ENCODE measurements at places on chromosomes 12 and 14.

DNA sequence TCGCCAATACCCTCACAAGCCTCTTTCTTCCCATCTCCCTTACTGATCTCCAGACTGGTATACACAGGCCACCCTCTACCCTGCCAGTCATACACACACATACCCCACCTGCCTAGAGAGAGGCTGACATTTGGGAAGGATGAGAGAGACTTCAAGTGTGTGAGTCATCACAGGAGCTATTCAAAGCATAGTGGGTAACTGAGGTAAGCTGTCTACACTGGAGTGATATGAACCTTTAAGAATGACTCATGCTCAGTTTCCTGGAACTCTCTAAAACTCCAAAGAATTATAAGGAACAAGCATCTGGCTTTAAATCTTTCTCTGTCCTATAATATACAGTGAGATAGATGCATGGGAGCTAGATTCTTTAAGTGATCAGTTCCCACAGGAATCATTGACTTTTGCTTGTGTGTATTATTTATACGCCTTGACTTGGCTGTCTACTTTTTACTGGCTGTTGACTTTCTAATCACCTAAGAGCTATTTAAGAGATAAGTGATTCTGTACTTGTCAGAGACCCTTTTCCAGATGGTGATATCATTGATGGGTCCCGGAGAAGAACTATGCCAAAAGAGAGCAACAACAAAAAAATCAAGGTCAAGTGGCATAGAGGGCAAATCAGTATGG, 5.8 kb downstream of the IGF1 start:
- DNase-seq = no peak

- no peak for DNase-seq
These were observed 1006.7 kb downstream of the DIO2 start for GRCh38 chr14:79204591-79204990.

DNA sequence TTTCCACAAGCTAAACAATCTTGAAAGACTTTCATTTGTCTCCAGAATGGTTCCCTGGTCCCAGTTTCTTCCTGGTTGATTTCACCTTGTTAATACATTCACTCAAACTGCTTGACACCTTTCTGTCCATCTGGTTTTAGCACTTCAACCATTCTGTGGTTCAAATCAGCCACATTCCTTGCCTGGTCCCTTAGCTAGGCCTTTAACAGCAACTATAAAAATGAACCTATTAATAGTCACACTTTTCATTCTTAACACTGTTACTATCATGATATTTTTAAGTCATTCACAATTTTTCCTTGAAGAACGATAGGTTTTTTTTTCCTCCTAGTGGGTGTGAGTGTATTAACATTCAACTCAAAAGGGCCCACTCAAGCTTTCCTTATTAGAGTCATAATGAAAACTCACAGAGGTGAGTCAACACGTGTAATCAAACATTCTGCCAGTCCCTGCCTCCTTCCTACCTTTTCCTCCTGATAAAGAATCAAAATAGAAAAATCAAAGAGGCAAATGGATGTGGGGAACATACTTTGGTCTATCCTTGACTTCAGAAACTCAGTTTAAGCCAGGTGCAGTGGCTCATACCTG, 34.4 kb upstream of the CCNT1 start:
- DNase-seq = no peak

GRCh38 chr12:111085096-111085495, 164.7 kb upstream of the MYL2 start:
- DNase-seq = no peak

DNA sequence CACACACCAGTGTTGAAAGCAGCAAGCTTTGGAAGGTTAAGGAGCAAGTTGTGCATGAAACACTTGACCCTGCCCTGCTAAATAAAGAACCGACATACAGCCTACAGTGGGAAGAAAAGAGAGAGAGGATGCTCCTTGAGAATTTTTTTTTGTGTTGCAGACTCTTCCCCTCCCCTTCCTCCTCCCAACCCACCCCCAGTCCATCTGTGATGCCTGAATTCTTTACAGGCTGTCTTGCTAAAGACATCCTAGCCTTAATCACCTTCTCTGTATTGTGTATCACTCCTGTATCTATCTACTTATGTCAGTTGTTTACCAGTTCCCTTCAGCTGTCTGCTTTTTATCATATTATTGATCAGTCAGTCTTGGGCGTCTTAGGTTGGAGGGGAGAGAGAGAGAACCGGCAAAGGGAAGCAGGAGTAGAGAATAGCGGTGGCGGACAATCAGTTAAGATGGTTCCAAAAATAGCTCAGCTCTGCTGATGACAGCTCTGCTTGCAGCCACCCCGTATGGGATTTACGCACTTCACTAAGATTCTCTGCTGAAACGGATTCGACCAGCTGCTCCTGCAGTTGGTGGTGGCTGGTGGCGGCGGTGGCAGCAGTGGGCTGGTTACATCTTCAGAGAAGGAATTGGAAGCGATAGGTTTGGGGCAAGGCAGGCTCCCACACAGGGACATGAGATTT, 664.7 kb downstream of the NRXN3 start:
- peak; percentile 95 for DNase-seq

DNA sequence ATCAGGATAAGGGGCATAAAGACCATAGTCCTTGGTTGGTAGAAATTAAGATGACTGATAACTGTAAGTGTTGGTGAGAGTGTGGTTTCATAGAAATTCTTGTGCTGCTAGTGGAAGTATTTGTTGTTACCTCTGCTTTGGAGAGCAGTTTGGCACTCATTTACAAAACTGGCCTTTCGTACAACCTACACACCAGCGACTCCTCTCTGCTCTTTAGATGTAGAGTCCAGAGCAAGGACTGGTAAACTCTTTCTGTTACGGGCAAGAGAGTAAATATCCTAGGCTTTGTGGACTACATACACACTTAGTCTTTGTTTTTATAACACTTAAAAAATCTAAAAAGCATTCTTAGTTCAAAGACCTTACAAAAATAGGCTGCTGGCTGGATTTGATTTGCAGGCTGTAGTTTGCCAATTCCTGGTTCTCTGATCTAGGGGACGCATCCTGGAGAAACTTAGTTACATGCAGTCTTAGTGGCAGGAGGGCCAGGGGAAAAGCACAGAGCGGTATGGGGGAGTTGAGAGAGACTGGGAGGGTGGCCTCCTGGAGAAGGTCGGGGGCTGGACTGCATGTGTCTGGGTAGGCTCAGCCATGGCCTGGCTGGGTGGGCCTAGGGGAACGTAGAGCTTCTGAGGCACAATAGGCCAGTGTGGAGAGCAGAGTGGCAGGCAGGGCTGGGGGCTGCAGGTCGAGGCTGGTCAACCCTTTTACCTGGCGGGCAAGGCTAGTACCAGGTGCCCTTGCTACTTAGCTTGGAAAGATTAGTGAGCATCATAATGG, 55.3 kb upstream of the AMN start:
- DNase-seq = no peak

- DNase-seq = no peak
These were observed 36.2 kb downstream of the ANAPC7 start for GRCh38 chr12:110367181-110367864.

All from posterior cingulate gyrus (tissue), 11 donors.